Muscle of back (tissue), 13 donors: ENCODE measurements at places on chromosomes 16 and 17.

- no peak for DNase-seq
Observed at GRCh38 chr16:30184096-30184890, 891 bp downstream of the CORO1A start.

DNA sequence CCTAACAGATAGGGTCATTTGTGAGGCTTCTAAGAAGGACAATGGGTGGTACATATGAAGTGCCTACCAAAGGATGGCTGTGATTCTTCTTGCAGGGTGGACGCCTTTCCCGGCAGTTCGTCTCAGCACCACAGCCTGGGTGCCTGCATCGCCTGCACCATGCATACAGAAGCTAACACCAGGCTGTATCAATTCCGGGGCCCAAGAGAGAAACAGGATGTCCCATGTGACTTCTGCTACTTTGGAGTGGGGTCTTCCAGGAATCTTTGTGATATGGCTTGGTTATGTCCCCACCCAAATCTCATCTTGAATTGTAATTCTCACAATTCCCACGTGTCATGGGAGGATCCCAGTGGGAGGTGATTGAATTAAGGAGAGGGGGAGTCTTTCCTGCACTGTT, 251.6 kb upstream of the TNRC6C start:
- no peak for DNase-seq

- DNase-seq: no peak
Observed at GRCh38 chr16:50881331-50881830, 139.5 kb downstream of the CYLD start.

DNA sequence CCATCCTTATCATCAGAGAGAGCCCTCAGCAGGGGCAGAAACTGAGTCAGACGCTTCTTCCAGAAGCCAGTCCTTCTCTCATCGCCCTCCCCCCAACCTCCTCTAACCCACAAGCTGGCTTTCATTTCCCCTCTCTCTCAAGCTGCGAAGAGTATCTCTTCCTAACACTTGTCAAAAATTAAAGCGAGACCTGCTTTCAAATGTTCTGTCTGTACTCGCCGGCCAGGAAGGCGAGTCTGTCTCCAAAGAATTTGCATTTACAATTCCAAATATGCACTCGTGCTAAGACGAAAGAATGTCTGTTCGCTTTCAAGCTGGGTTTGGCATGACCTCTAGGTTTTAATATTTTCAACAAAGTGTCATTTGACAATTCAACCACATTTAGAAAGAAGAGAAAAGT, 140.4 kb downstream of the RGS9 start:
- no peak for DNase-seq

GRCh38 chr17:33291248-33292200, 1.6 kb downstream of the ASIC2 start:
- peak; percentile 8 for DNase-seq

GRCh38 chr17:35545150-35545549, 7.7 kb upstream of the SLFN12L start:
- no peak for DNase-seq

GRCh38 chr17:58249270-58250133, 11.1 kb downstream of the LPO start:
- DNase-seq: peak; percentile 78

GRCh38 chr17:80827646-80828643, 163.7 kb upstream of the CHMP6 start:
- no peak for DNase-seq

DNA sequence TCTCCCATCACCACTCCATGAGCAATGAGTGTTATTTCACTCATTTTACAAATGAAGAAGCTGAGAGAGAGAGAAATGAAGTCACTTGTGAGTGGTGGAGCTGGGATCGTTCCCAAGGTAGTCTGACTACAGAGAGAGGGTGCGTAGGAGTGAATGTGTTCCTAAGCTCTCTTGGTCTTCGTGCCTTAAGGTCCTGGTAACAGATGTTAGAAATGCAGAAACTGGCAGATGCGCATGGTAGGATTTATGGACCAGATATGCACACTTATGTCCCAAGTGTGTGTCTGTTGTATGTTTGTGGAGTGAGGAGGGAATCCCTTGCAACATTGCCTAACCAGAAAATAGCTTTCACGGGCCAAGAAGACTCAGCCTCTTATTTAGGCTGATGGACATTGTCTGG, 93.2 kb upstream of the ZNF469 start:
- no peak for DNase-seq

DNA sequence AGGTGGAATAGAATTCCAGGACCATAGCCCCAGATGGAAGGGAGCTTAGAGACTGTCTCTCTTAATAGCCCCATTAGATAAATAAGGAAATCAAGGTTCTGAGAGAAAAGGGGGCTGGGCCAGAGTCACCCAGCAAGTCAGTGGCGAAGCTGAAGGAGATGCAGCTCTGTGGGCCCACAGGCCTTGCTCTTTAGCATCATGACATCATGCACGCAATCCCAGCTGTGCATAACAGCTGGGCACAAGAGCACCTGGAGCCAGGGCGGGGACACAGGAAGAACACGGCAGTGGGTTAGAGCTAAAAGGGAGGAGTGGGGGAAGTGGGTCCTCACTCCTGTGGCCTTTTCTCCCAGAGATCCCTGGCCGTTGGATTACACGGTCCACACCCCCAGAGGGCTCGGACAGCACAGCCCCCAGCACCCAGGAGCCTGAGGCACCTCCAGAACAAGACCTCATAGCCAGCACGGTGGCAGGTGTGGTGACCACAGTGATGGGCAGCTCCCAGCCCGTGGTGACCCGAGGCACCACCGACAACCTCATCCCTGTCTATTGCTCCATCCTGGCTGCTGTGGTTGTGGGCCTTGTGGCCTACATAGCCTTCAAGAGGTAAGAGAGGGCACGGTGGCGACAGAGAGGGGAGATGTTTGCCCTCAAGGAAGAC, 15.1 kb downstream of the NGFR start:
- DNase-seq: no peak

DNA sequence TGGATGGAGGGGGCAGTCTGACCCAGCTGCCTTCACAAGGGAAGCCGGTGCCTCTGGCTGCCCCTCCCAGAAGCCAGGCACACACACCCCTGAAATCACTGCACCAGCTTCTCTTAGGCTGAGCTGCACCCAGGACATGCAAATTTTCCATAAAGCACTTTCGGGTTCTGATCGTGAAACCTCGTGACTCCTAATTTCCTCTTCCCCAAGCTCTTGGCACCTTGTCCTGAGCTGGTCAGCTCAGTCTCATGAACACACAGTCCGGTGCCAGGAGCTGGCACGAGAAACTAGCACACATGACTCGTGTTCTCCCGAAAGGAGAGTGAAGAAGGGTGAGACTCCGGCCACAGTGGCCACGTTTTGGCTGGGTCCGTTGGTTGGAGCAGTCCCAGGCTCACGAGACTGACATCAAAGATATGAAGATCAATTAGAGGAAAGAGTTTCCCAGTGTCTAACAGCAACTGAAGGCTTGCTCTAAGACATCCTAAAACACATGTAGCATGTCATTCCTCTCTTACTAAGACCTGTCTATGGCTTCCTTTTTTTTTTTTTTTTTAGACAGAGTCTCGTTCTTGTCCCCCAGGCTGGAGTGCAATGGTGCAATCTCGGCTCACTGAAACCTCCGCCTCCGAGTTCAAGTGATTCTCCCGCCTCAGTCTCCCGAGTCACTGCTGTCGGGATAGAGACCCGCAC, 9.2 kb upstream of the ABR start:
- peak; percentile 74 for DNase-seq

- no peak for DNase-seq
Observed at GRCh38 chr17:5545051-5545987, 39.0 kb downstream of the NLRP1 start.

- no peak for DNase-seq
Observed at GRCh38 chr16:13376174-13376573, 474.8 kb downstream of the SHISA9 start.

DNA sequence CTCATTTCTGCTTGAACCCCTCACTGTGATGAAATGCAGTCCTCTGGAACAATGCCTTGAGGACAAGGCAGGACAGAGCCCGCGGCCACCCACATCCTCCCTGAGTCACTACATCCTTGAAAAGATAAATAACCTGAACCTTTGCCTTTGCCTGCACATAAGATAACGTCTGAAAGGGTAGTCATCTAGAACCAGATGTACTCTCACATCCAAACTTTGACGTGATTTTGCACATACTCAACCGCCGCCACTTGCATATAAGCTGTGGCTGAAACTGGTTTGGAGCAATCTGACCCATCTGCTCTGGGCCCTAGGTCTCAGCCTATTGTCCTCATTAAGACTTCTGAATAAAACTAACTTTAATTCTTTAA, 252.1 kb downstream of the PHKB start:
- DNase-seq: no peak

GRCh38 chr17:19372439-19372838, 5.9 kb upstream of the MAPK7 start:
- no peak for DNase-seq

DNA sequence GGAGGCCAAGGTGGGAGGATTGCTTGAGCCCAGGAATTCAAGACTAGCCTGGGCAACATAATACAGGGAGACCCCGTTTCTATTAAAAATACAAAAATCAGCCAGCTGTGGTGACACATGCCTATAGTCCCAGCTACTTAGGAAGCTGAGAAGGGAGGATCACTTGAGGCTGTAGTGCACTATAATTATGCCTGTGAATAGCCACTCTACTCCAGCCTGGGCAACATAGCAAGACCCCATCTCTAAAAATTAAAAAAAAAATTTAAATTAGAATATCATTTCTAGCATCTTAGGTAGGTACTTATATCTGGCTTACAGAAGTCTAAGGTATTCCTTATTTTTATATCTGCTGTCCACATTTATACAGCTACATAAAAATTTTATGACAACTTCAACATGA, 7.5 kb upstream of the SMG8 start:
- no peak for DNase-seq

- DNase-seq: no peak
Observed at GRCh38 chr16:6641091-6641490, 691.6 kb upstream of the RBFOX1 start.

DNA sequence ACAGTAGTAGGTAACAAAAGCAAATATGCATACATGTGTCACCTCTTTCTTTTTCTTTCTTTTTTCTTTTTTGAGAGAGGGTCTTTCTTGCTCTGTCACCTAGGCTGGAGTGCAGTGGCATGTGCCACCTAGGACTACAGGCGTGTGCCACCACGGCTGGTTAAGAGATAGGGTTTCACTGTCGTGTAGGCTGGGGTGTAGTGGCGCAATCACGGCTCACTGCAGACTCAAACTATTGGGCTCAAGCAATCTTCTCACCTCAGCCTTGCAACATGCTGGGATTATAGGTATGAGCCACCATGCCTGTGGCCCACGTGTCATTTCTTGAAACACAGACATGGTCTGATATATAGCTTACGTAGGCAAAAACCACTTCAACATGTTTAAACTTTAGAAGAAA, 397.7 kb upstream of the PMFBP1 start:
- DNase-seq: no peak

- no peak for DNase-seq
Observed at GRCh38 chr17:11901931-11902330, 95.3 kb downstream of the ZNF18 start.
